ENCODE measurements at places on chromosomes 1 and 21. TPM values are rescaled to one million over a fixed set of nuclear protein-coding genes. Genes with fewer than 3 reads are reported as not detected.

Gene IFI44
- total RNA-seq, result 8.0 TPM

Gene DMBX1
- not detected for total RNA-seq

Gene EFNA3
- 0.14 TPM for total RNA-seq

Gene KCNK2
- total RNA-seq, result 3.1 TPM

Gene IFNGR2
- 51.2 TPM for total RNA-seq

Gene SLC25A33
- total RNA-seq, result 4.0 TPM

Gene RIMS3
- total RNA-seq, result 0.14 TPM

Gene FCRL4
- not detected for total RNA-seq

Gene NPL
- total RNA-seq, result 3.2 TPM

Gene FBXO42
- 7.1 TPM for total RNA-seq

Gene XPR1
- 19.2 TPM for total RNA-seq

Gene TMEM51
- total RNA-seq, result 6.8 TPM

Gene S100A14
- total RNA-seq, result 0.28 TPM

Gene KRTAP13-2
- not detected for total RNA-seq

Gene PROX1
- total RNA-seq, result under 0.01 TPM

Gene VSIG8
- not detected for total RNA-seq

Gene SLC5A9
- not detected for total RNA-seq

Gene ZFYVE9
- total RNA-seq, result 28.6 TPM

Gene MROH7
- total RNA-seq, result 0.92 TPM

Gene FAM72A
- total RNA-seq, result 3.5 TPM

Gene CCDC17
- 0.74 TPM for total RNA-seq

Gene FCRL1
- not detected for total RNA-seq

Gene PPFIA4
- 35.9 TPM for total RNA-seq

Data from smooth muscle cell of bladder (primary cell).